AG04450 (cell line): ENCODE measurements at places on chromosomes 1 and 21. TPM values are rescaled to one million over a fixed set of nuclear protein-coding genes. Genes with fewer than 3 reads are reported as not detected.

Gene CLDN19
- not detected in 2 replicates for polyA plus RNA-seq

Gene ZNF683
- polyA plus RNA-seq: not detected in 2 replicates

- no peak for DNase-seq
Observed at GRCh38 chr1:147852706-147853225, 49.8 kb upstream of the GJA8 start.

Gene HORMAD1
- not detected in 2 replicates for polyA plus RNA-seq

- no peak for DNase-seq
Observed at GRCh38 chr1:17094664-17095063, 24.6 kb downstream of the PADI2 start.

Gene ADORA1
- polyA plus RNA-seq: 1.7 and 2.1 TPM in 2 replicates

Gene KCNE2
- polyA plus RNA-seq: not detected in 2 replicates

Gene TARS2
- polyA plus RNA-seq: 14.5 and 14.6 TPM in 2 replicates

- no peak for DNase-seq
Observed at GRCh38 chr1:94768036-94768435, 52.1 kb upstream of the SLC44A3 start.

Gene OPRD1
- not detected in 2 replicates for polyA plus RNA-seq

Gene GCSAML
- polyA plus RNA-seq: not detected in 2 replicates

GRCh38 chr1:43041591-43041990 lies 82.9 kb upstream of the SLC2A1 start:
- no peak for DNase-seq

- DNase-seq: no peak
Observed at GRCh38 chr1:65457868-65458267, 37.4 kb downstream of the LEPR start.

- DNase-seq: no peak
Observed at GRCh38 chr1:78081980-78082860, 36.5 kb downstream of the GIPC2 start.

GRCh38 chr1:81967951-81968350 lies 167.2 kb downstream of the ADGRL2 start:
- DNase-seq: no peak

DNA sequence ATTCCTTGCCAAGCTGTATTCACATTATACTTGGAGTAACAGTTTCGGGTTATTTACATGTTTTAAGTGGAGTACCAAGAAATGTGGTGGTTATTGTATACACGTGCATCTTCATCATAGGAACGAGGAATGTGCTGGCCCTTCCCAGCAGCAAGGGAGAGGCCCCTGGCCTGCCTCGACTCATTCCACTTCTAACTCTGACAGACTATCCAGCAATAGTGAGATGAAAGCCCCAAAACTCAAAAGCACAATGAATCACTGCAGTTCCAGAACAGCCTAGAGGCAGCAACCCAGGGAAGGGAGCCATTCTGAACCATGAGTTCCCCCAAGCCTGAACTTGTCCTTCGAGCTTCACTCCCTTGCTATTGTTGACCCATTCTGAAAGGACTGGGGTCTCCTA lies 23.1 kb downstream of the FAM89A start:
- no peak for DNase-seq

Gene POU3F1
- polyA plus RNA-seq: not detected in 2 replicates

DNA sequence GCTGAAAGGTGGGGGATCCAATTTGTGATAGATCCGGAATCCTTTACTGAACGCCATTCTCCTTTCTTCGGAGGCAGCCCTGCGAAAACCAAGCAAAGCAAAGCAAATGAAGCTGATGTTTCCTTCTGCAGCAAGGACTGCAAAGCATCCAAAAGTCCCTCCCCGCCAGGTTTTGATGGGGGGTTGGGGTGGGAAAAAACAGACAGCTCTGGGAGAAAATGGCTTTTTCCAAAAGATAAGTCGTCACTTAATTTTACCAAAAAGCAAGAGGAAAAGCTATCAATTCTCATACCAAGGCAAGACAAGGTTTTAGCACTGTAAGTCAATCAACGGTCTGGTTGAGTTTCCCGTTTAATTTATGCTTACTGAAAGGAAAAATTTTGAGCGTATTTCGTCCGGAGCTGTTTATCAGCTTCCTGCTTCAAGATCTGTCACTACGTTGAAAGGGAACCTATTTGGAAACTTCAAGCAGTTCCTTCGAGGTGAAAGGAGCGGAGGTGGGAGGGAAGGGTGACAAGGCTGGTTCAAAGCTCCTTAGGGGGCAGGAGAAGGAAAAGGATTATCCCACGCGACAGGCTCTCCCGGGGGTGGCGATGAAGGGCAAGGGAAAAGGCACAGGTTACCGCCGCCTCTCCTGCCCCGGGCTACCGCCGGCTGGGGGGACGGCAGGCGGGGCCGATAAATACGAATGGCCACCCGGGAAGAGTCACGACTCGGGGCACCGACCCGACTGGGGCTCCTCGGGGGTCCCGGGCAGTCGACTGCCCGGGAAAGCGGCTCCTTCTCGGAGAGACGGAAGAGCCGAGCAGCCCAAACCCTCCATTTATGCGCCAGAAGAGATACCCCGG lies 750 bp downstream of the SYNJ1 start:
- no peak for DNase-seq

- no peak for DNase-seq
Observed at GRCh38 chr1:110630839-110631663, 24.9 kb upstream of the KCNA2 start.

DNA sequence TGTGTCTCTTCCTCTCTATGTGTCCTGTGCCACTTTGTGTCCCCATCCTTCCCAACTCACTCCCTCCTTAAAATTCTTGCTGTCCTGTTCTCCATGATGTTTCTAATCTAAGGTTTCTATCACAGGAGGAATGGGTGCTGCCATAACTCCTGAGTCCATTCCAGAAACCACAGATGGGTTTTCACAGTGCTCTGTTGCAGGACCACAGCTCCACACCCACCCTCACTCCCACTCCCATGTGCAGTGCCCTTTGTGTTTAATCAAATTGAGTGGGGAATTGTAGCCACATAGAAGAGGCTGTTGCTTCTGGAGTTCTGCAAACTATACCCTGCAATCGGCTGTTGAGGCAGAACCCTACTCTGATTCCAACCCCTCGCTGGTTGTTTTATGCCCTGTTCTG lies 142.1 kb downstream of the SPATA46 start:
- no peak for DNase-seq

DNA sequence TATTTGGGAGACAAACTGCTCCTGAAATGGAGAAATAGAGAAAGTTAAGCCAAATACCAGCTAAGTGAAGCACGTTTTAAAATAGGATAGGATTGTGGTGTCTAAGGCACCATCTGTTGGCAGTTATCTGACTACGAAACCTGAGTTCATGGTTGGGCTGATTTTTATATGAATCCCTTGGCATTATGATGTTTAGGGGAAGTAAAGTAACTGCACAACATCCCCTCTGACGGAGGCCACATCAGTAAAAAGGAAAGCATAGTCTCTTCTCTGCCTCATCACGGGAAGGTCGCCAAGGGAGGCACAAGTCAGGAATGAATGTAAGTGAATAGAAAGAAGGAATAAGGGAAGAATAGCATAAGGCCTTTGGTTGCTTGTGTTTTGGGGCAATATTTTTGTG lies 128.0 kb downstream of the PRRX1 start:
- no peak for DNase-seq

DNA sequence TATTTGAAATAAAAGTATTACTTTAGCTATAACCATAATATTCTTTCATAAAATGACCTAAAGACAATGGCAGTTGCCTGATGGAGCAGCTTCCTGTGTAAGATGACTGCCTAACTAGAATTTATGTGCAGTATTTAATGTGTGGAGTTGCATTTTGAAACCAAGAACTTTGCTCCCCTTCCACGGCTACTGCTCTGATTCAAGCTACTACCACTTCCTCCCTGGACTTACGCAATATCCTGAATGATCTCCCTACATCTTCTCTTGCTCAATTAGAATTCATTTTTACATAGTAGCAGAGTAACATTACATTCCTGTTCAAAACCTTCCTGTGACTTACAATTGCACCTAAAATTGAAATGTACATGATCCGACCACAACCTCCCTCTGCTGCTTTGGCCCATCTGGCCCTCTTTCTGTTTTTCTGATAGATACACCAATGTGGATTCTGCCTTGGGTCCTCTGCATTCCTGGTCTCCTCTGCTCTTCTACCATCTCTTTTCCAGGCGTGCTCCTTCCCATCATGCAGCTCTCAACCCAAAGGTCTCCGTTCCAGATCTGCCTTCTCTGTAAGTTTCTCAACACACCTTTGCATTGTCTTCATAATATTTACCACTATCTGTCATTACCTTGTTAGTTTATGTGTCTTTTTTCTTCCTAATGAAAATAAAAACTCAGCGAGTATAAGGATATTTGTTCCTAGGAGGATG lies 47.4 kb upstream of the USP25 start:
- DNase-seq: no peak

Gene LAPTM5
- polyA plus RNA-seq: 0.43 and 0.53 TPM in 2 replicates

DNA sequence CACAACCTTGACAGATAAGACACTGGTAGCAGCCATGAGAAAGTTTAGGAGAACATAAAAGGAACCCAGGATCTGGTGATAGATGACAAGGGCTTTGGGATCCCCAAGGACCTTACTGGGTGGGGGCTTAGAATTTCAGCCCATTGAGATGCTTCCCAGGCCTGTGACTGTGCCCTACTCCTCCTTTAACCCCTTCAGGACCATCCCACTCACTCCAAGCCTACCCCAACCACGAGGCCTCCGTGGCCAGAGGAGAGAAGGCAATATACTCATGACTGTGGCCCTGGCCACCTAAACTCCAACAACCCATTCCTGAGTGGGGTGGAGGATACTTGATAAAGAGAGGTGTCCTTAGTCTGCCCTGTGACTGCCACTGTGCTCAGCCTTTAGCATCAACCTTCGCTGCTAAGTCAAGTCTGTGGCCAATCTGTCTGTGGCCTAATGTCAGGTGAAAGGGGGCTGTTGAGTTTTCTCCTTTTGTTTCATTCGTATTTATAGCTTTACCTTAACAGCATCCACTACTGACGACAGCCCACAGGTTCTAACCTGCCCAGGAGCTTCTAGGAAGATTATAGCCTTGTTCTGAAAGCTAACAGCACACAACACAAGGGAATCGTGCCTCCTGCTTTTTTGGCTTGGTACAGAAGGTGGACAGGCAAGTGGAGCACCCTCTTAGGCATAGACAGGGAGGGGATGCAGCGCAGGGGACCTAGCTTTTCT lies 16.9 kb upstream of the BCAR3 start:
- DNase-seq: no peak

DNA sequence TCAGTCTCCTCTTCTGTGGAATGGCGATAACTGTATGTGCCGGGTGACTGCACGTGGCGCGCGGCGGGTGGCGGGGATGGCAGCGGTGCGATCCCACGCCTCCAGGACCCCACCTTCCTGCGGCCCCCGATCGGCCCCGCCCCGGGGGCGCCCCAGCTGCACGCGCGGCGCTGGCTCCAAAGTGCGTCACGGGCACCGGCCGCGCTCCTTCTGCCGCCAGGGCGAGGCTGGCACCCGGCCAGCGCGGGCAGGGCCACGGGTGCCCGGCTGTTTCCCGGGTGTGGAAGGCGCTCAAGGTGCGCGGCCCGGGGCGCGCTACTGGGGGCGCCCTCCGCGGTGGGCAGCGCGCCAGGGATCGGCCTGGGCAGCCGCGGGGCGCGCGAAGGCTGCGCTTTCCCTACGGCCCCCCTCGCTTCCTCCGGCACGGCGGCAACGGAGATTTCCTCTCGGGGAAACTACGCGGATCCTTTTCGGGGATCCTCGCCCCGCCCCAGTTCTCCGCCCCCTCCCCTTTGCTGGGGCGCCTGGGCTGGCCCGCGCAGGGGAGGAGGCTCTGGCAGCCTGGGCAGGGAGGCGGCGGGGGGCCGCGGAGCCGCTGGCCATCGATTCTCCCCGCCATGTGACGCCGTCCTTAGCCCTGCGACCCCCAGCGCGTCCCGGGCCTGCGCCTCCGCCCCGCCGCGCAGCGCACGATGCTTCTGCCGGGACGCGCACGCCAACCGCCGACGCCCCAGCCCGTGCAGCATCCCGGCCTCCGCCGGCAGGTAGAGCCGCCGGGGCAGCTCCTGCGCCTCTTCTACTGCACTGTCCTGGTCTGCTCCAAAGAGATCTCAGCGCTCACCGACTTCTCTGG lies at the start of gene EVA1C:
TSS of gene EVA1C (plus strand) at position 545 of the 853 bp plus-strand sequence. CDS start at position 693, 148 bp downstream.
- no peak for DNase-seq

Gene KRTAP19-1
- not detected in 2 replicates for polyA plus RNA-seq
